ENCODE measurements at places on chromosomes 2 and 18.

DNA sequence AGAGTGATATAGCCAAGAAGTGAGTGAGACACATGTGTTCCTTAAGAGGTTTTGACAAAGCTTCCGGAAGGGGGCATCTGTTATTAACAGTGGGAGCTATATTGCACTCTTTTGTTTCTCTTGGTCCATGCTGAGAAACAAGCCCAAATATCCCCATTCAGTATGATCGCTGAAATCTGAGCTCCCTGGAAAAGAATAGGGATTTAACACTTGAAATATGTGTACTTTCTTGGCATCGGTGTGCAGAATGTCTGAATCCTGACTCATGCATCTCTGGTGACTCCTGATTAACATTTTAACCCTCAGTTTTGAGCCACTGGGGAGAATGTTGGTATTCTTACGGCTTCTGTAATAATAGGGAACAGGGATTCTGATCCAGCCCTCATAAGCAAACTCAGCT is 448.1 kb downstream of the TSN start:
- DNase-seq: no peak

DNA sequence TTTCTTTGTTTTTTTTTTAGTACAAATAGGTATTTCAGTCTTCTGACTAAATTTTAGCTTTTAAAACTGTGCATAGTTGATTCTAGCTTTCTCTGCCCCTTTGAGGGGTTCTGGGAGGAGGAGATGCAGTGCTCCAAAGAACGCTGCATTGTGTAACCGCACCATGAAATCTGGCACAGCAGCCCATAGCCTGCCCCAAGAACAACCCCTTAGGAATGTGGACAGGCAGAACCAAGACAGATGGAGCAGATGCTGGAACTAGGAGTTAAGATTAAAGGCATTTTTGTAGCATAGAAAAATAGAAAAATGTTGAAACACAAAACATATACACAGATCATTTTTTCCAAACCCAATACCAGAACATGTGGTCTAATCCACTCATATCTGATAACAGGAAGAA is 187.5 kb downstream of the SCG2 start:
- no peak for DNase-seq

DNA sequence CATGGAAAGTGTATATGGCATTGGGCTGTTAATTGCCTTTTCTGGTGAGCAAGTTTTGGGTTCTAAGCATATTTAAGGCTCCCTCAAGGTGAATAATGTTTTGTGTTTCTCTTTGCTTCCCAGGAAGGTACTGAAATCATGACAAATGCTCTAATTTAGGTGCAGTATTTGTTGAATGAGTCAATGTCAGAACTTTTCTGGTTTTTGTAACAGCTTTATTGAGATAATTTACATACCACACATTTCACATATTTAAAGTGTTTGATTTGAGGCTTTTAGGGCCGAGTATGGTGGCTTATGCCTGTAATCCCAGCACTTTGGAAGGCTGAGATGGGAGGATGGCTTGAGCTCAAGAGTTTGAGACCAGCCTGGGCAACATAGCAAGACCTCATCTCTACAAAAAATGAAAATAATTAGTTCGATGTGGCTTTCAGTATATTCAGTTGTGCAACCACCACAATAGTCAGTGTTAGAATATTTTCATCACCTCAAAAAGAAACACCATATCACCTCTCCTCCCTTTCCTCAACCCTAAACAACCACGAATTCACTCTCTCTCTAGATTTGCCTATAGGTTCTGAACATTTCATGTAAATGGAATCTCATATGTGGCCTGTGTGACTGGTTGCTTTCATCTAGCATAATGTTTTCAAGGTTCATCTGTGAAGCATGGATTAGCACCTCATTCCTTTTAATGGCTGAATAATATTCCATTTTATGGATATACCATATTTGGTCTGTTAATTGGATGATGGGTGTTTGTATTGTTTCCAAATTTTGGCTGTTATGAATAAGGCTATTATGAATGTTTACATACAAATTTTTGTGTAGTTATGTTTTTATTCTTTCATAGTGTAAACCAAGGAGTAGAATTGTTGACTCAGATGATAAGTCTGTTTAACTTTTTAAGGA is 54.9 kb downstream of the MGAT5 start:
- DNase-seq: no peak

DNA sequence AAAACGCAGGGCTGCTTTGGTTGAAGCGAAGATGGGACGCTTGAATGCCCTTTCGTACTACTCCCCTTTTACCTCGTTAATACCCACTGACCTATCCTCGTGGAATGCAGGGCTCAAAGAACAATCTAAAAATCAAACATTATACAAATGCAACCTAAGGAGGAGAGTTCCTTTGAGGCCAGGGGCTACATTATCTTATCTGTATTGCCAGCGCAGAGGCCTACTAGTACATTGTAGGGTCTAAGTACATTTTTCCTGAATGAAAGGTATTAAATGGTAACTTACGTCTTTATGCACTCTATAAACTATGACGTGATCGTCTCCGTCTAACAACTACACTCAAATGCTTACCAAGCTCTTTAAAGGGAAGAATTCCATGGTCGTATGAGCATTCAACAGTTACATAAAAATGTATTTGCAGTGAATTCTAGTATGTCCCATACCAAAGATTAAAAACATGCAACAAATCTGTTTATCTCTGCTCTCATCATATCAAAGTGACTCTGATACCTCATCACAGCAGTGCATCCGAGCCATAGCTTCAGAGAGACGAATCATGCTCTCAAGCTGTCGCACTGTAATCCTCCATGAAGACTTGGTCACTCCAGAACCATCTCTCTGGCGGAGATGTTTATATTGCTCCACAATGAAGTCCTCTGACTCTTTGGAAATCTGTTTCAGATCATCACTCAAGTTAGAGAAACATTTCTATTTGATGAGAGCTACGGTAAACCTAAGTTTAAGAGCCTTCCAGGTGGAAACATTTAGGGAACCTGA is 14.1 kb upstream of the LCT start:
- no peak for DNase-seq

GRCh38 chr2:179443180-179443579 is 178.5 kb upstream of the SESTD1 start:
- no peak for DNase-seq

Measured in NAMALWA (cell line).